Mesenteric fat pad (tissue), 1 donor: ENCODE measurements at places on chromosomes 5 and 9.

DNA sequence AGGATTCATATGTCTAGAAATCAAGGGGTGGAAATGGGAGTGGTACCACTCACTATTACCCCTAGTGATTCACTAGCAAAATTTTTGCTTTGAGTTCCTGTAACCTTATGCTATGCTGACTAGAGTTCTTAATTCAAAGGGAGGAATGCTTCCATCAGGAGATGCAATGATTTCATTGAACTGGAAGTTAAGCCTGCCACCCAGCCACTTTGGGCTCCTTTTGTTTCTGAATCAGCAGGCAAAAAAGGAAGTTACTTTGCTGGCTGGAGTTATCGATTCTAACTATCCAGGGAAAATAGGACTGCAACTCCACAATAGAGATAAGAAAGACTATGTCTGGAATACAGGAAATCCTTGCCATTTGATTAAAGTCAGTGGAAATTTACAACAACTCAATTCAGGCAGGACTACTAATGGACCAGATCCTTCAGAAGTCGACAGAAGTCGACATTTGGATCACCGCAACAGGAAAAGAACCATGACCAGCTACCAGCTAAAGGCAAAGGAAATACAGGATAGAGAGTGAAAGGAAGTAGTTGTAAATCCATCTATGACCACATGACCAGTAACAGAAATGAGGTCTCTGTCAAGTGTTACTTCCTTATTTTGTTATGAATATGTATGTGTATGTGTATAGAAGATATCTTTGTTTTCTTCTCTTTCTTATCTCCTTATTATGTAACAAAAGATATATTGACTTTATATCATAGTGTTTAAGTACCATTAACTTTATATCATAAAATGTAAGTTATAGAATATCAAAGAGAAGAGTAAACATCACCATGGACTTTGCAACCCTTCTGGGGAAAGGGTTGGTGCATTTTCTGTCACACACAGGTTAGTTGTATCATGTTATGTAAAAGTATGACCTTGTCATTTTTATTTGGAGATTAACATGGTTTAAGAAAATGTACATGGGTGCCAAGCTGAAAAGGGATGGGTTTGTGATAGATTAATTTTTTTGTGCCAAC, 198.7 kb upstream of the HAPLN1 start:
- DNase-seq: no peak

GRCh38 chr5:31617867-31618266, 21.1 kb upstream of the PDZD2 start:
- no peak for DNase-seq

DNA sequence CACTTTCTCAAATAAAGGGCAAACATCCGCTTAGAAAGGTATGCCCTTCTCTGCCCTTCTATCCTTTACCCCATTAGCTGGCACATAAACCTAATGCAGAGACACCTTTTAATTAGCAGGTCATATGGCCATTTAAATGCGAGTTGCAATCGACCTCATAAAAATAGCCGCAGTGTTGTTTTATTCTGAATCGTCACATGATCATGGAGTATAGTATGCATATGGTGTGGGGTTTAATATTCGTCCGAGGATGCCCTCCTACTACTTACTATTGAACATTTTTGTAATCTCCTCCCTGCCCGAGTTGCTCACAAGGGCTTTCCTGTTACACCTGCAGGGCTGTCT, 72.0 kb downstream of the PIK3R1 start:
- DNase-seq: no peak

DNA sequence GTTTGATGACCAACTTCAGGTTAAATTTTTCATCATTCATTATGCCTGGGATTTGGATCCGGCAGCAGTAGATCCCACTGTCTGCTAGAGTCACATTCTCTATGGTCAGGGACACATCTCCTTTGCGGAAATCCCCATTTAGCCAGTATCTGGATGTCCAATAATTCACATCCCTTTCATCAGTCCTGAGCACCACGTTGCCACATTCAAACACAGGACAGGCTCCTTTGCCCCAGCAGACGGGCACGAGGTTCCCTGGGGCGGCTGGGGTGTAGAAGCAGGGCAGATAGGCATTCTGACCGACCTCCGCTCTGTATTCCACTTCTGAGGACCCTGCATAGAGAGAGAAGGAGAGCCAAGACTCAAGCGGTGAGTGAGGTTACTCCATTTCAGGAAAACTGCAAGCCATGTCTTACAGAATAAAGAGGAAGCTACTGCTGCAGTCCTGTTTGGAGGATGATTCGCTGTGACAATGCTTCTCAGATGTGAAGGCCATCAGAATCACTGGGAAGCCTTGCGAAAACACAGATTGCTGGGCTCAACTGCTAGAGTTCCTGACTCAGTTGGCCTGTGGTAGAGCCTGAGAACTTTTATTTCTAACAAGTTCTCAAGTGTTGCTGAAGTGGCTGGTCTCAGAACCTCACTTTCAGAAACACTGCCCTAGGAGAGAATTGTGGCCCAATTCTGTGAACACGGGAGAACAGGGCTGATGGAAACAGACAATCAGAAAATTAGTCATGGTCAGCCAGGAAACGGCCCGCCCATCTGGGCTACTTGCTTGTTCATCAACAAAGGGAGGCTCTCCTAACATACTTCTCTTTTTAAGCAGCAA, 2.0 kb downstream of the HAVCR2 start:
- DNase-seq: no peak

DNA sequence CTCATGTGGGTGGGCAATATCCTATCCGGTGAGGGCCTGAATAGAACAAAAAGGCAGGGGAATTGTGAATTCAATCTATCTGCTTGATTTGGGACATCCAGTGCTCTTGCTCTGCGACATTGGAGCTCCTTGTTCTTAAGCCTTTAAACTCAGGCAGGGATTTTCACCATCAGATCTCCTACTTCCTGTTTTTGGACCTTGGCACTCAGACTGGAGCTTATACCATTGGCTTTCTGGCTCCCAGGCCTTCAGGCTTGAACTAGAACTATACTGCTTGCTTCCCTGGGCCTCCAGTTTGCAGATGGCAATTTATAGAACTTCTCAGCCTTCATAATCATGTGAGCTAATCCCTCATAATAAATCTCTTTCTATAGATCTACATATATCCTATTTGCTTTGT, 134.3 kb upstream of the CLINT1 start:
- no peak for DNase-seq

- DNase-seq: peak; percentile 68
These were observed 37.5 kb upstream of the TIFAB start for GRCh38 chr5:135489466-135490244.

DNA sequence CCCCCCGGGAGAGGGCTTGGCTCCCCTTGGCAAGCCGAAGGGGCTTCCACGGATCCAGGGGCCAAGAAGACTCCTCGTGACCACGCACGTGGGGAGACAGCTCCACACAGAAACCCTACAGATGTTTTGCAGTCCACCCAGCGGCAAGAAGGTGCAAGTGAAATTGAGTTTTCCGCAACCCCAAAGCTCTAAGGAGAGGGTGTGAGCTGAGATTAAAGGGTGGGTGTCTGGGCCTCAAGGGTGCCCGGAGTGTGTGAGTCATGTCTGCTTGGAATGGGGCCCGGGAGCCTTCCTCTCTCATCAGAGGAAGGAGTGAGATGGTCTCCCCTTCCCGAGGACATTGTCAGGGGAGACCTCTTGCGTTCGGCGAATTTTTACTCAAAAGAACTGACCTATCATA, 79.1 kb downstream of the OLFM1 start:
- no peak for DNase-seq

DNA sequence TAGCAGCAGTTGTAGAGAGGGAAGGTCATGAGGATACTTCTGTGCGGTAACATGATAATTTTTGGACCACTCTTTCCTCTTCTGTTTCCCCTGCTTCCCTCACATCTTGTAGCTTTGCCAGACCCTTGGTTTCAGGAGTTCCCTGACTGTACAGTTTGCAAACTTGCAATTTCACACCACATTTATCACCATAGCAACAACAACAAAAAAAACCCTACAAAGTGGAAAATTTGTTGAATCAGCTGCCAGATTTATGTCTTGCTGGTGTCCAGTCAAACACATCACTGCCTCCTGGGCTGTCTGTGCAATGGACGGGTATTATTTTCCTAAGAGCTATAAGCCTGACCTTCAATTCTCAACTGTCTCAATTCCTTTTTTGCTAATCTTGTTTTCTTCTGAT, 751.6 kb downstream of the TLR4 start:
- no peak for DNase-seq

GRCh38 chr9:125296843-125297372, 35.3 kb downstream of the GAPVD1 start:
- no peak for DNase-seq

DNA sequence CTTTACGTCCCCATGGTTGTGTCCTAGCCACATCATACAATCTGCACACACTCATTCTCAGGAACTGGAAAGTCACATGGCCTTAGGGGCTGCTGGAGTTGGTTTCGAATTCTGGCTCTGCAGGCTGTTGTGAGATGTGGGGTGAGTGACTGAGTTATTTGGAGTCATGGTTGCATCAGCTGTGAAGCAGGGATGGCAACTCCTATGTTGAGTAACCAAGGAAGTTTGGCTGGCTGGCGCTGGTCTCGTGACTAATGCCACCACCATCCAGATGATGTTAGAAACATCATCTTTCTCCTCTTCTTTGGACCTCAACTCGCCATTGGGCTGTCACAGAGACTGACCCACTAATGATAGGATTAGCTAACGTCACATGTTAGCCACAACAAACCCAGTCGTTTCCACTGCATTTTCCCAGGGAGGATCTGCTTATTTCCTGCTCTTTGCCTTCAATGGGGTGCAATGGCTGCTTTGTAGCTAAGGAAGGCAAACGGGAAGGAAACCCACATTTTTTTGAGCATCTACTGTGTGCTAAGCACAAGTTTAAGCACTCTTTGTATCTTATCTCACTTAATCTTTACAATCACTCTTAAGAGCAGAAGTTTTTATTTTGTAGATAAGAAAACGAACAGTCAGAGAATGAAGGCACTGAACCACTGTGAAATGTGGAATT, 78.1 kb upstream of the UBTD2 start:
- DNase-seq: no peak

DNA sequence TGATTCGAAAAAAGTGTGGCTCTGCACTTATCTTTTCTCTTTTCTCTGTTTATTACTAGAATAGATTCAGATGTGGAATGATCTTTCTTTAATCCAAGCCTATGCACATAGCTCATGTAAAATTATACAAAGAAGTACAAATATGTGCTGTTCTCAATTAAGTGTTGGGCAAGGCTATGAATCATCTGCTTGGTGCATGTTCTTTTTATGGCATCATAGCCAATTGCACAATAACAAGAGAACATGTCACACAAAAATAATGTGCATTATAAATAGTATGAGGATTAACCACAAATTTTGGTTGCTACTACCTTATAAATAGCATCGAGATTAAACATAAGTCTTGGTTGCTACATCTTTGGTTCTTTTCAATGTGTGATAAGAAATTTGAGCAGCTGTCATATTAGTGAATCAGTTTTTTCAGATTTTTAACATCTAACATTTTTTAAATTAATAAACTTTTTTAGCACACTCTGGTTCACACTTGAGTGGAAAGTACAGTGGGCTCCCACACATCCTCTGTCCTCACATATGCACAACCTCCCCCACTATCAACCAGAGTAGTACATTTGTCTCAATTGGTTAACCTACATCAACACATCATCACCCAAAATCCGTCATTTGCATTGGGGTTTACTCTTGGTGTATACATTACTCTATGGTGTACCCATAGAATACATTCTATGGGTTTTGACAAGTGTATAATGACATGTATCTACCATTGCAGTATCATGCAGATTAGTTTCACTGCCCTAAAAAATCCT, 6.8 kb upstream of the RECK start:
- DNase-seq: no peak

DNA sequence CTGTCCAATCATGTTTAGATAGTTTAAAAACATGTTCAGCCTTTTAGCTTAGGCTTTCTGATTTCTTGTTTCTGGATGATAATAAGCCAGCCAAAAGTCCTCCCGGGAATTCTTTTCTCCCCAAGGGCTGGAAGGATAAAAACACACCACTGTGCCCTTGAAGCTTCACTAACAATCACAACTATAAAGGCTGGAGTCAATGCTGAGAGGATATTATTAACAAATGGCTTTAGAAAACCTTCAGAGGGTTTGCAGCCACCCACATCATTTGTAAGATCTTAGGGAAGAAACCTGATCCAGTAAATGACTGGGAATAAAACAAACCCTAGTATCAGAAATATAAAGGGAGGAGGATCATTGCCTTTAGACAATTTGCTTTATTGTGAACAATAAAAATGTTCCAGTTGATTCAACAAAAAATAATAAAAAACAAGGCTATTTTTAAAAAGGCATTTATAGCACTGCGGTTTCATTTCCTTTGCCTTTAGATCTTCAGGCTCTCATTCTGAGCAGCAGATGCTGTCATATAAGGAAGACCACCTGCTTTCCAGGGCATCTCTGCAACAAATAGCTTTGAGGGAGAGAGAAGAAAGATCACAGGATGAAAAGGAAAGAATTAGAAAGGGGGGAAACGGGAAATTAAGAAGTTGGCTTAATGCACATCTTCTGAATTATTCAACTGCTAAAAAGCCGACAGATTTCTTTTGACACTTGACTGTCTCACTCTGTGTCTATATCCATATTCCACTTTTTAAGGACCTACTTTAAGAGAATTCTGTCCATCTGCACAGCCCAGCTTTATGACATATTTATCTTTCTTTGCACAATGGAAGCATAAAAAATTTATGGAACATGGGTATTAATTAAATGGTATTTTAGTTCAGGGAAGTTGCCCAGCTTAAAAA, 277.2 kb upstream of the SLC24A2 start:
- no peak for DNase-seq

- DNase-seq: no peak
These were observed 145.5 kb upstream of the PCA3 start for GRCh38 chr9:76618762-76619161.

DNA sequence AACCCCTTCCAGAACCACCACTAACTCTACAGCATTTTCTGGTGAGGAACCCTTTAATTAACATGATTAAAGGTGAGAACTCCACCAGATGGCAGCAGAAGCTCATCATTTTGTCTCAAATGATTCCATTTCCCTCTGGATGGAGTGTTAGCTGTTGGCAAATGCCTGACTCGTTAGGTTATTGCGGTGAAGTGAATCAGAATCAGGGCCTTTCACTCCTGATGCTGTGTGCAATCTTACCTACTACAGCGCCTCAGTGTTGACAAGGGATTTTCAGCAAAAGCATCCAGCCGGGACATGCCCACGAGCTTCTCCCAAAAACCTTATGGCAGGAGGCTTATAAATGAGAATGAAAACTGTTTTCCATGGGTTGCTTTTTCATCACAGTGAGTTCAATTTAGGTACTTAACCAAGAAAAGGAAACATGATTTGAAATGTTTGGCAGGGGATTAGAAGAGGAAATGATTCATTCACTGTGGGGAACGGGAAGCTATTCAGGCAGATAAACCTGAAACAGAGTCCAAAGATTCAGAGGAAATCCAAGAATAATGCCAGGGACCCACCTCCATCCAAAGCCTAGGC, 48.0 kb upstream of the CAST start:
- no peak for DNase-seq

- DNase-seq: no peak
These were observed 67.8 kb downstream of the NRG2 start for GRCh38 chr5:139975306-139975705.

DNA sequence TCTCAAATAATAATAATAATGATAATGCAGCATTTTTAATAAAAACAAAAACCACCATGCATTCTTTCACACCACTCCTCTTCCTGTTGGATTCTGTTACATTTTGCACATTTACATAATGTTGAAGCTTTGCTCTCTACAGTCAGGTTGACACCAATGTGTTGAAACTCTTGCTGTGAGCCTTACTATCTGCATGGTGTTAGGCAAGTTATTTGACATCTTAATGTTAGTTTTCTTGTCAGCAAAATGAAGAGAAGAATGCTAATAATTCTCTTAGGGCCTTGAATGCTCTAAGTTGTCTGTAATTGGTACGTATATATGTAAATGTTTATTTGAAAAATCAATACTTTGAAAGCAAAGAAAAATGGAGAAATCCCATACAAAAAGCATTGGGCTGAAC, 525.5 kb upstream of the PTGER4 start:
- no peak for DNase-seq
